ENCODE measurements at places on chromosomes 3 and 15.

DNA sequence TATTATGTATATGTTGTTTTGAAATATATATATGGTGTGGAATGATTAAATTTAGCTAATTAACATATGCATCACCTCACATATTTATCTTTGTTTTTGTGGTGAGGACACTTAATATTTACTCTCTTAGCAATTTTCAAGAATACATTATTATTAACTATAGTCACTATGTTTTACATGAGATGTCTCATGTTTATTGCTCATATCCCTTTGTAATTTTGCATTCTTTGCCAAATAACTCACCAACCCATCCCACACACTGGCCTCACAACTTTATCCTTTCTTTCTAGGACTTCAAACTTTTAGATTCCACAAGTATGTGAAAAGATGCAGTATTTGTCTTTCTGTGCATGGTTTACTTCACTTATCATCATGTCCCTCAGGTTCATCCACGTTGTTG, 950.2 kb upstream of the CADM2 start:
- DNase-seq, result no peak

GRCh38 chr3:53180305-53181023, 19.5 kb downstream of the PRKCD start:
- no peak for DNase-seq

DNA sequence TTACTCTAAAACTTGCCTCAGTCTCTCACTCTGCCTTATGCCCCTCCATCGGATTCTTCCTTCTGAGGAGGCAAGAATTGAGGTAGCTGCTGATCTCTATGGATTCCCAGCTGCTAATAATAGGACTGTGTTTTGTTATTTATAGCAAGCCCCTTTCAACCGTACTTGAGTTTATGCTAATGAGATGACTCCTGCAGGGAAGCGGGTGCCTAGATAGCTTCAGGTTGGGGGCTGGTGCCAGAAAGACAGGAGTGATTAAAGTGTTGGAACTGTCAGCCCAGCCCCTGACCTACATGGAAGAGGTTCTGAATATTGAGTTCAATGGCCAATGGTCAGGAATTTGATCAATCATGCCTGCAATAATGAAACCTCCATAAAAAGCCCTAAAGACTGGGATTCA, 21.8 kb upstream of the LIMD1 start:
- DNase-seq, result peak; percentile 61

DNA sequence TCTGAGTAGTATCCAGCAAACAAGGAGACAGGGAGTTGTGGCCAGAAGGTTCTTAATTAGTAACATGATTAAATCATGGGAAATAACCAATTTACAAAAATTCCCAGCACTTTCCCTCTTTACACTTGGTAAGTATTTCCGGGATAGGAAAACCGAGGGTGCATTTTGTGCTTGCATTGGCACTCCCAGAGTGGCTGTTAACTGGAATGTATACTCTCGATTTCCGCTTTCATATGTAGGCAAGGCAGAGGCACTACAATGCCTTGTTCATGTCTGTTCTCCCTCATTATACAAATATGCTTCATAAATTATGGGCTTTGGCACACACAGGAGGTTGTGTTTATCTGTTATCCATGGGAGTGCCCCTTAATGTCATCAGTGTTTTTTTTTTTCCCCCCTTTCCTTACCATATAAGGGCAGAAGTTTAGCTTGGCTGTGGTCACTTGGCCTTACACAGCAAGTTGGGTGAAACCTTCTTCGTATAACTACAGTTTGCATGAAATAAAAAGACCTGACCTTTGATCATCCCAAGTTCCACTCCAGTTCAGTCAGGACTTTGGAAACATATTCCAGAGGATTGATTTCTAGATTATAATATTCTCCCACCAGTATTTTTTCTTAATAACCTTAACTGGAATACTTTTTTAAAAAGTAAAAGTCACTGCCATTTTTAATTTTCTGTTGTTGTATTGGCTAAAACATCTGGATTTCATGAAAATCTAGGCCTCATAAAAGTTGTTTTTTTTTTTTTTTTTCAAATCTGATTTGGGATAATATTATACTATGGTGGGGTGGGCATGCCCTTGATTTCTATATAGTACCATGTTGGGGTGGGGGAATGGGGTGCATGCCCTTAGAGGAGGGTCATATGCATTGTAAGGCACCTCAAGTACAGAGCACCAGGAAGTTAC, 8.9 kb downstream of the TPM1 start:
- peak; percentile 18 for DNase-seq

DNA sequence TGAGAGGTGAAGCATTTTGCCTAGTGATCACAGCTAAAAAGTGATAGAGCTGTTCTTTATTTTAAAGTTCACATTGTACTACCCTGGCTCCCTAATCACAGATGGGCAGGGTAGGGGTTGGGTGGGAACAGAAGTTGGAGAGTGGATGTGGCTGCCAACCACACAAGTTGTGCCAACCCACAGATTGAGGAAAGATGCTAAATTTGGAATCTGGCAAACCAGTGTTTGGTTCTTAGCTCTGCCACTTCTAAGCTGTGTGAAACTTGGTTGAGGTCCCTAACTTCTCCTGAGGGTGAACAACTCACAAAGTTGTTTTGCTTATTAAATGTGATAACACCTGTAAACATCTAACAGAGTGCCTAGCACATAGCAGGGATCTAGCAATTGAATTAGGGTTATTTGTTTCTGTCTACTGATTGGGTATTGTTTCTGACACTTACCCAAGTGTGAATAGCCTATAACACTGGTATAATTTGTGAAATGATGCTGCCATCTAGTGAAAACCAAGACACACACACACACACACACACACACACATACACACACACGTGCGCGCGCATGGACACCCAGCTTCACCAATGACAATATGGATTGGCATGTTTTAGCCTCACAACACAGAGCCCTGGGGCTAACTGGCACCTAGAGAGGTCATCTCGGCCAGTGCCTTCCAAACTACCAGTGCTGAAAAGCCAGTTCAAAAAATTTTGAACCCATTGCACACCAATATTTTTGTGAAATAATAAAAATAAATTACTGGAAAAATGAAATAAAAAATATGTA, 25.3 kb downstream of the ADGRG7 start:
- peak; percentile 18 for DNase-seq

DNA sequence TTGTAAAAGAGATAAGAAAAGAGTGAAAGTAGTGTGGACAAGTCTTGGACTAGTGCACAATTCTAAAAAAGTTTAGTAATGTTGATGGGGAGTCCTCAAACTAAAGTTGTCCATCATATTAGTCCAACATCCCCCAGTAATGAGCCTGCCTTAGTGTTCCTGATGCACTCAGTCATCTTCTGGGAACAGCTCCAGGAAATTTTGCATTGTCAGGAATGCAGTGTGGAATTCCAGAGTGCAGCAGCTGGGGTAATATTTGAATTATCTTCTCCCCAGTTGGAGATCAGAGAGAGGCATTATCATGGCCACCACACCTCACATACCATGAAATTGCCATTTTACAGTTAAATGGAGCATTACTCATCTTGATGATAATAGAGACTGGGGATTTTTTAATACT, 528.8 kb upstream of the NAALADL2 start:
- DNase-seq, result no peak

DNA sequence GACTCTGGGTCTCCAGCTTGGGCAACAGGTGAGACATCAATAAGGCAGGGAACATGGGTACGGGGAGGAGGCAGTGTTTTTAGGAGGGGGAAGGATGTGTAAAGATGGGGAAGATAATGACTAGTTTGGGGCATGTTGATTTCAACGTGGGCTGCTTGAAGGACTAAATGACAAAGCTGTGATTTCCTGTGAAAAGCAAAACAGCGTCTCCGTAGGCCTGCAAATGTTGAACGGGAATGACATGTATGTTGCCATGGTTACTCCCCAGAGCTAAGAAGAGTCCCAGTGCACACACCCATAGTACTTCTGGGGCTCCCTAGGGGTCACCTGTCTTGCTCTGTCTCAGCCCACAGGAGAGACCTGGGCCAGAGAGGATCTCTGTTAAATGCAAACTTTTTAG, 71.3 kb upstream of the ETV5 start:
- no peak for DNase-seq

DNA sequence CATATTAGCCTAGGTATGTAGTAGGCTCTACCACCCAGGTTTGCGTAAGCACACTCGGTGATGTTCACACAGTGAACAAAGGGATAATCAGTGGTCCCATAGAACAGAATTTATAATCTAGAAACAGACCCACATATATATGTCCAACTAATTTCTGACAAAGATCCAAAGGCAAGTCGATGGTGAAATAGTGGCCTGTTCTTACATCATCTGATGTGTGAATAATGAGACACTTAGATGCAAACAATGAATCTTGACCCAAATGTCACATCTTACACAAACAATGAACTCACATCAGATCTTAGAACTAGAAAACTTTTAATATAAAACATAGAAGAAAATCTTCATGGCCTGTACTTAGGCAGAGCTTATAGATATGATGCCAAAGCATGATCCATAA, 17.6 kb upstream of the TM2D3 start:
- DNase-seq, result no peak

- no peak for DNase-seq
These were observed 64.2 kb downstream of the HACD2 start for GRCh38 chr3:123520656-123521055.

- no peak for DNase-seq
These were observed 60.7 kb downstream of the CFAP20DC start for GRCh38 chr3:58989163-58989562.
